ENCODE measurements at places on chromosomes 3 and 15.

DNA sequence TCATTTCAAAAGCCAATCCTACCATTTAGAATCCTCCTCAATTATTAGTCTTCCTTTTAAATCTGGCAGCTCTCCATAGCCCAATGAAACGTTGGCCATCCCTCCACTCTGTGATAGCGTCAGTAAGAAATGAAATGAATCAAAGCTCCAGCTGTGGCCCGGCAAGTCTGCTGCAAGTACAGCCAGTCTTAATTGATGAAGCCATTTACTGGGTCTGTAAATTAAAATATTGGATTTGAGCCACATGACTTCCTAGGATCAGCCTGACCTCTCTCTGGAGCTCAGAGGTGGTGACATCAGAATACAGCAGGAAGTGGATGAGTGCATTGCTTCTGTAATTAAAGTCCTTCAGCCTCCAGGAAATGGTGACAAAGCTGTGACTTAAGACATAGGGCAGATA, 347.0 kb upstream of the LMCD1 start:
- DNase-seq = no peak

- no peak for DNase-seq
These were observed 32.7 kb downstream of the TUBGCP4 start for GRCh38 chr15:43403616-43404015.

GRCh38 chr3:58737644-58738043, 71.1 kb upstream of the FAM3D start:
- DNase-seq = no peak

- DNase-seq = no peak
These were observed 894.3 kb downstream of the OTOL1 start for GRCh38 chr3:162390891-162391290.

GRCh38 chr3:110589341-110589740, 482.3 kb upstream of the NECTIN3 start:
- DNase-seq = no peak

DNA sequence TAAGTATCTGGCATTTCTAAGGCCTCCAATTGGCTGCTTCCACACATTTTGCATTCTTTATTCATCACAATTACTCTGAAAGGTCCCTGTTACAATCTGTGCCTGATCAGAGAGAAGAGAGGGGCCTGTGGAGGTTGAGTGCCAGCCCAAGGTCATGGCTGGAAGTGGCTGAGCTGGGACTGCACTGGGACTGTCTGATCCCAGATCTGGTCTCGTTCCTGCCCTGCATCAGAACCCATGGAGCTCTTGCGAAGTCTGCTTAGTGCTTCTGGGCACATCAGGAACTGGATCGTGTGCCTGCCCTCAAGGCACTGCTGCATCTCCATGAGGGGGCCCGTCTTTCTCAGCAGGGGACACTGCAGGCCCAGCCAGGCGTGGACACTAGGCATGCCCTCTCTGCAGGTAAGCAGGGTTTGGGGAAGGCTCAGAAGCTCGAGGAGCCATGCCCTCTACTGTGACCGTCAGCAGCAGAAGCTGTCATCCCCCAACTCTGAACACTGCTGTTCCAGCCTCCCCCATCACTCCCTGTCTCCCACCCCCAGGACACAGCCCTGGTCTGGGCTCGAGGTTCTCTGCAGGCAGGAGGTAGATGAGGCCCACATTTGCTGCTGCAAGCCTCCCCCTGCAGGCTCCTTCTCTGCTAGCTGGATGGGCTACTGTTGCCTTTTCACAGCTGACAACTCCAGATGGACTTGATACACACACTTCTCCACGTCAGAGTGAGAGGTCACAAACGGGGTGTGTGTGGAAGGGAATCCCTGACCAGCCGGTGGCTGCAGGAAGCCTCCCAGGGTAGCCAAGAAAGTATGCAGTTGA, 96.5 kb upstream of the PRR23E start:
- no peak for DNase-seq

GRCh38 chr3:113140876-113141275, 70.5 kb upstream of the BOC start:
- DNase-seq = no peak

DNA sequence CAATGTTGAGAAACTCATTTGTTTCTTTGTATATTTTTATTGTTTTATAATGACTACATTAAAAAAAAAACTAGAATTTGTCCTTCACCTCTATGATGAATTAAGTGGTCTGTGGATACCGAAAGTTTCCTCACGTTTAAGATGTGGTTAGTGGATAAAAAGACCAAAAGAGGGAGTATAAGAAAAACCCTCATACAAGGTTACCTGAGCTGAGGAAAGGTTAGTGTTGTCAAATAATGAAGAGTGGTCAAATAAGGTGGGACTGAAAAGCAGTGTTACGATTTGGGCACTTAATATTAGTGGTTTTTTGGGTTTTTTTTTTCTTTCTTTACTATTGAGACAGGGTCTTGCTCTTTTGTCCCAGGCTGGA, 21.2 kb downstream of the RASA2 start:
- no peak for DNase-seq

DNA sequence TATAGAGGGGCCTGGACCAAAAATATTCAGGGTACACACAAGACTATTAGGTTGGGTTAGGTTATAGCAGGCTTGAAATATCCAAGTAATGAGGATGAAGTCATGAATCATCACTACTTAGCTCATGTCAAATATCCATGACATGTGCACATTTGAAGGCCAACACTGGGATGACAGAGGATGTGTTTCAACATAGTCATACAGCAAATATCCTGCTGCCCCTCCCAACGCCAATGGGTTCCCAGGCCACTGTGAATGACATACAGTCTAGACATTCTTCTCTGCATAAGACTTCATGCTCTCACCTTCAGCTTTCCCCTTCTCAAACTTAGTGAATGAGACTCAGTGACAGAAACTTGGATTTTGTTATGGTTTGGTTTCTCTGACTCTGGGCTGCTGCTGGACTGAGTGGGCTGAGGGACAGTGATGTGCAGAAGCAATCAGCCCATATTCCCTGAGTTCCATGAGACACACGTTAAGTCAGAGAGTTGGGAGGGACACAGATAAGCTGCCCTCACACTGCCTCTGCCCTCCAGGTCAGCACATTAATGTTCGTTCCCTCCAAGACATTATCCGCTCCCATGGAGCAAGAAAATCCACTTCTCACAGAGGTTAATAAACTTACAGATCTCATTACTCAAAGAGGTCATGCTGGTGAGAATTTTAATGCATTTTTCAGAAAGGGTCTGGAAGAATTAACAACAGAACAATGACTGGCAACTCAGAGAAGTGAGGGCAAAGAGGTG, 15.4 kb downstream of the HOMER2 start:
- DNase-seq = no peak

GRCh38 chr3:13149330-13150108, 76.3 kb upstream of the IQSEC1 start:
- DNase-seq = no peak

DNA sequence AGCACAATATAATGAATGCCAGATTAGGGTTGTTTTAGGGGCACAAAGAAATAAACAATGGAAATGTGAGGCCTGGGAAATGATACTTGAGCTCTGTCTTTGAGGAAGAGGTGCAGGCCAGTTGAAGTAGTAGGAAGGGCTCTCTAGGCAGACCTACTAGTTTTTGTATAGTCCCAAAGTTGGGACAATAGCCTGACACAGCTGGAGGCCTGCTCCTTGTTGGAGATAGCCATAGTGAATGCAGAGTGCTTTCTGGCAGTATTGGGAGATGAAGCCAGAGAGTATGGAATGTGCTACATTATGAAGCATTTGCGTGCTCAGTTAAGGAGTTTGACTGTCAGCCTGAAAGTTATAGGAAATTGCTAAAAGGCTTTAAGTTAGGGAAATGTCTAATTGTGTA, 251.2 kb upstream of the ZPLD1 start:
- no peak for DNase-seq

DNA sequence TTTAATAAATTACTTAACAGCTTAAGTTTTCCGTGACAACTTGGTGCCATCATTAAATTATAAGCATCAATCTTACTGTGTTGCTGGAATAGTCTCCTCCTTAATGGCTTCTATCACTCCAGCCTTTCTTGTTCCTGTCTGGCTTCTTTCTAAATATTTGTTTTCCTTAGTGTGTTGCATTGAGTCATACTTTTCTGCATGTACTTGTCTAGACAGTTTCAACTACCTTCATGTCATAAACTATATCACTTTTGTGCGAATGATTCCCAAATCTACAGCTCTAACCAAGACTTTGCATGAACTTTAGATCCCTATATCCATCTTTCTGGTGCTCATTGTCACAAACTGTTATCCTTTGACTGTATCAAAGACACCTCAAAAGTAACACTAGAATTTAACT, 78.4 kb downstream of the AKAP13 start:
- DNase-seq = no peak

GRCh38 chr15:39204031-39204430, 376.8 kb upstream of the THBS1 start:
- DNase-seq = peak; percentile 49

DNA sequence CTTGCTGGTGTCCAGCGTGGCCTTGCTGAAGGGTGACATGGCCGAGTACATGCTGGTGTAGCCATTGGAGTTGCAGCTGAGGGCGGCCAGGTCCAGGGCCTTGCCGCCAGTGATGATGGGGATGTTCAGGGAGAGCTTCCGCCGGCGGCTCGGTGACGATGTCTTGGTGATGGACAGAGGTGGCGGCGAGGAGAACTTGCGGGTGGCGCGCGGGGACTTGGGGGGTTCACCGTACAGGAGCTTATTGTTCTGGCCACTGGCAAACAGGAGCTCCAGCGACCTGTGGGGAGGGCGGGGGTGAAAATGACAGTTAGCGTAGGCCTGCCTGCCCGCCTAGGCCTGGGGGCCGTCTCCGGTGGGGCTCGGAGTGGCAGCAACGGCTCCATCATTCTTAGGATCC, 59.0 kb upstream of the CTSH start:
- no peak for DNase-seq

DNA sequence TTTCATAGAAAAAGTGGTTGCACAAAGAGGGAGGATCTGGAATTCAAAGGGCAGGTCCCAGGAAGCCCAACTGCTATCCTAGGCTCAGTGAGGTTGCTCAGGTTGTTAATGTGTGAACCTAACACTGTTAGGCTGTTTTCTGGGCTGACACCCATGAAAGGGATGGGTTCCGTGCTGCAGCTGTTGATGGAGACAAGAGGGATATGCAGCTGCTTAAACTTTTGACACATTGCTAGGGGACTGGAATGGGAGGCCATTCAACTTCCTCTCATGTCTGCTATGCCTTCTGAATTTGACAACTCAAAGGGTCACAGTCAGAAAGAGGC, 198.0 kb upstream of the NR2E3 start:
- no peak for DNase-seq

- DNase-seq = no peak
These were observed 26.4 kb upstream of the TMEM115 start for GRCh38 chr3:50385754-50386153.

DNA sequence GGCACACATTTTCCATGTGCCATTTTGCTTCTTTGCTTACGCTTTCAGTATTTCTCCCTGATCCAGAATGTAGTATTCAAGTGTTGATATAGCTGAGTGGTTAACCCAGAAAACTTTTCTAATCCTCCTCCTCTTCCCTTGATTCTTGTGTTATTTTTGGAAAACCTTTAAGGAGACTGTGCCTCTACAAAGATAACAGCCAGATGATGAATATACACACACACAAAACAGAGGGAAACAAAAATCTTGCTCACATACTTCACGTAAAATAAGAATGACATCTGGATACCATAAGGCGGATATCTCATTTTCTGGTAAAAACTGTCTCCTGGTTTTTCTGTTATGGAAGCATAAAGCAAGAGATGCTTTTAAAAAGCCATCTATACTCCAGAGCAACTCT, 295.8 kb upstream of the THBS1 start:
- DNase-seq = no peak

DNA sequence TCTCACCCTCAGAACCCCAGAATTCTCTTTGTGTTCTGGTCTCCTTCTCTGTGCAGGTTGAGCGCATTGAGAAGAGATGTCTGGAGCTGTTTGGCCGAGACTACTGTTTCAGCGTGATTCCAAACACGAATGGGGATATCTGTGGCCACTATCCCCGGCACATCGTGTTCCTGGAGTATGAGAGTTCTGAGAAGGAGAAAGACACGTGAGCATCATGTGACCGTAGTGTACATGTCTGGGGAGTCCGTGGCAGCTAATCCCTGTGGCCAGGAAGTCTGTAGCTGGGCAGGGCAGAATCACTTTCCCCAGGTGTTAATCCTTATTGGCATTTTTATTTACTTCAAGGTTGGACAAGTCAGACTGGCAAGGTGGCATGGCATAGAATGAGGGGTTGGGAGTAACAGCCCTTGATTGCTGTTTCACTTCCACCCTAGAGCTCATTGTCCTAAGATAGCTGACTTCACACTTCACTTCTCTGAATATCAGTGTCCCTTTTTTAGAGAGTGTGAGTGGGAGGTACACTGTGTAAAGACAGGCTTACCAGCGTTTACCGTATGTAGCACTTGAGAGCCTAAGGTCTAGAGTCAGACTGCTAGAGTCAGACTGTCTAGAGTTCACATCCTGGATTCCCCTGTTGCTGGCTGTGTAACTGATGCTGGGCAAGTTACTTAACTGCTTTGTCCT, 4.4 kb downstream of the MTMR14 start:
- DNase-seq = no peak

GRCh38 chr15:99480016-99480810, 85.6 kb upstream of the MEF2A start:
- DNase-seq = no peak

GRCh38 chr3:123773681-123774431, 110.3 kb downstream of the MYLK start:
- peak; percentile 97 for DNase-seq

DNA sequence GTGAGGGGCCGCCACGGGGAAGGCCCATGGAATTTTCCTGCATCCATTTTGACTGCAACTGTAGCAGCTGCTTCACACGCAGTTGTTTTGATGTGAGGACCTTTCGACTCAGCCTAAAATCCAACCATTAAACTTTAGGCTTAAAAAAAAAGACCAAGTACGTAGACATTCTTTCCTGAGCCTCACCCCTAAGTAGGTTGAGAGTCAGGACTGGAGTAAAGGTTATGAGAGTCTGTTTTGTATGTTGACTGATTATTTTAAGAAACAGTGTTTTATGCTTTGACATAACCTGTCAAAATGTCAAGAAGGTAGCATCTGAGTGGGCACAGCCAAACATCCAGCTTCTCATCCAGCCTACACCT, 45.7 kb upstream of the AMOTL2 start:
- no peak for DNase-seq

- no peak for DNase-seq
These were observed 392.2 kb upstream of the ROBO1 start for GRCh38 chr3:80159990-80160506.

- DNase-seq = peak; percentile 21
These were observed 120.1 kb downstream of the ANP32A start for GRCh38 chr15:68700455-68701123.

DNA sequence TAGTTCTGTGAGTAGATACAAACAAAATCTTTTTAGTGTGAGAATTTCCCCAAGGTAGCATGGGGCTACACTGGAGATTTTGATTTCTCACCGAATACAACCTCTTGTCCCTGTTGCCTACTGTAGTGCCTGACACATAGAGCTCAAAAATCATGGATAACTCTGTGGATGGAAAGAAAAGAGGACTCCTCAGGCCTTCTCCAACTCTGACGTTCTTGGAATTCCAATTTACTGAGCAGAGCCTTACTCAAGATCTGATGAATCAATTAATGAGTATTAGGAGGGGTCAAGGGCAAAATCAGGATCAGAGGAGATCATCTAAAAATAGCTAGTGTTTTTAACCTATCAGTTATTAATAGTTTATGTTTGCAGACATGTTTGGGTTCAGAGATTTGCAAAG, 46.7 kb upstream of the PYDC2 start:
- DNase-seq = no peak

Measured in AG09309 (cell line).